ENCODE measurements at places on chromosomes 3 and 15.

- DNase-seq, result peak; percentile 76
Observed at GRCh38 chr15:75578948-75579920, at the start of gene PTPN9. TSS of gene PTPN9 (minus strand) at chr15:75579315. CDS start at chr15:75578776, 539 bp downstream.

GRCh38 chr3:71504250-71505036, 79.1 kb downstream of the FOXP1 start:
- peak; percentile 70 for DNase-seq

GRCh38 chr3:191528589-191528988, 67.6 kb downstream of the PYDC2 start:
- DNase-seq, result no peak

GRCh38 chr3:157261000-157261399, 101.1 kb upstream of the CCNL1 start:
- no peak for DNase-seq

DNA sequence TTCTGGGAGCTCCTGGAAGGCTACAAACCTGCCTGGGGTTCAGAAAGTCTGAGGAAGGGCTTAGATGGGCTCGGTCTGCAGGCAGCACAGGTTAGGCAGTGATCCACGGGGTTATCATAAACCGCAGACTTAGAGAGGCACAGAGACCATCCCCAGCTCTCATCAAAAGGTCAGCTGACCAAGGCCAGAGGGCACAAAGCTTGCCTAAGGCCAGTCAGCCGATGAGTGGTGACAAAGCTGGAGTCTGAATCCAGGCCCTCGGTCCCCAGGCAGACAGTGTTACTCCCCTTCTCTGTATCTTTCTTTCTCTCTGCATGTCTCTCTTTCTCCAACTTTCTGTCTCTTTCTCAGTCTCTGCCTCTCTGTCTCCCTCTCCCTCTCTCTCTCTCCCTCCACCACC, 56.5 kb downstream of the ADCY5 start:
- DNase-seq, result no peak

DNA sequence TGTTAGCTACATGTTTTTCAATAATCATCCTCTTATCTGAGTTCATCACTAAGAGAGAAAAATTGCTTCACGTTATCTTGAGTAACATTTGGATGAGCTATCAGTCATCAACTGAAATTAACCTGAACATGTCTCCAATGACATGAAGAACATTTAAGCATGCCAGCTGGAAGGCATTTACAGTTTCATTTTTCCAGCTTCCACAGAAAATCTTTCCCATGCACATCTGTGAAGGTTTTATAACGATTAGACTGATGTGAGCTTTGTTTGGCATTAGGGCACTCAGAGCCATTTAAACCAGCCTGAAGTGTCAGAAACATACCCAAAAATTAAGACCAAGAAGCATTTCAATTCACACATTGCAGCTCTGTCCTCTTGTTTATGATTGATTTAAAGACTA, 235.8 kb upstream of the ARHGEF26 start:
- DNase-seq, result no peak

GRCh38 chr15:70605606-70606410, 157.6 kb downstream of the UACA start:
- no peak for DNase-seq

DNA sequence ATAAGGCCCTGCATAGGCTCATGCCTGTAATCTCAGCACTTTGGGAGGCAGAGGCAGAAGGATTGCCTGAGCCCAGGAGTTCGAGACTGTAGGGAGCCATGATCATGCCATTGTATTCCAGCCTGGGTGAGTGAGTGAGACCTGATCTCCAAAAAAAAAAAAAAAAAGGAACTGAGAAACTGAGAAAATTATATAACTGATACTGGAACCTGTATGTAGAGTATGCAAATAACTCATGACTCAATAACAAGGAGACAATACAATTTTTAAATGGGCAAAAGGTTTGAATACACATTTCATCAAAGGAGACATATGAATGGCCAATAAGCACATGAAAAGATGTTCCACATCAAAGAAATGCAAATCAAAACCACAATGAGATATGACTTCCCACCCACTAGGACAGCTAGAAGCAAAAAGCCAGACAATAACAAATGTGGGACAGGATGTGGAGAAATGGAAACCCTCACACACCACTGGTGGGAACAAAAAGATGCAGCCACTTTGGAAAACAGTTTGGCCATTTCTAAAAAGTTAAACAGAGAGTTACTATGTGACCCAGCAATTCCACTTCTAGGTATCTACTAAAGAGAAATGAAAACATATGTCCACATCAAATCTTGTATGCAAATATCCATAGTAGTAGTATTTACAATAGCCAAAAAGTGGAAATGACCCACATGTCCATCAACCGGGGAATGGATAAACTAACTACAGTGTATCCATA, 70.7 kb downstream of the IQSEC1 start:
- no peak for DNase-seq

- DNase-seq, result no peak
Observed at GRCh38 chr3:7518026-7518425, 657.1 kb downstream of the GRM7 start.

GRCh38 chr3:156180077-156180476, 59.7 kb downstream of the KCNAB1 start:
- DNase-seq, result no peak

- no peak for DNase-seq
Observed at GRCh38 chr15:22866079-22866478, 27.6 kb downstream of the NIPA2 start.

DNA sequence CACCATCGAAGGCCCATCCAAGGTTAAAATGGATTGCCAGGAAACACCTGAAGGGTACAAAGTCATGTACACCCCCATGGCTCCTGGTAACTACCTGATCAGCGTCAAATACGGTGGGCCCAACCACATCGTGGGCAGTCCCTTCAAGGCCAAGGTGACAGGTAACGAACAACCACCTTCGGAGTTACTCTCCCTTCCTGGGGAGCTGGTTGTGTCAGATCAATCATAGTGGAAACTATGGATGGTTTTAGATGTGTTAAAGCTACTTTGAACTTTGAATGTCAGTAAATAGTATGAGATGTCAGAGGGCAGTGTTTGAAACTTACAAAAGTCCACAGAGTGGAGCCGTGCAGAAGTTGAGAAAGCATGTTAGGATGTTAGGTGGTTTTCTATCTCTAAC, 42.3 kb downstream of the DNASE1L3 start:
- no peak for DNase-seq

- DNase-seq, result no peak
Observed at GRCh38 chr15:93141371-93141794, 52.4 kb upstream of the RGMA start.

- no peak for DNase-seq
Observed at GRCh38 chr3:160906646-160907045, 150.6 kb downstream of the PPM1L start.

DNA sequence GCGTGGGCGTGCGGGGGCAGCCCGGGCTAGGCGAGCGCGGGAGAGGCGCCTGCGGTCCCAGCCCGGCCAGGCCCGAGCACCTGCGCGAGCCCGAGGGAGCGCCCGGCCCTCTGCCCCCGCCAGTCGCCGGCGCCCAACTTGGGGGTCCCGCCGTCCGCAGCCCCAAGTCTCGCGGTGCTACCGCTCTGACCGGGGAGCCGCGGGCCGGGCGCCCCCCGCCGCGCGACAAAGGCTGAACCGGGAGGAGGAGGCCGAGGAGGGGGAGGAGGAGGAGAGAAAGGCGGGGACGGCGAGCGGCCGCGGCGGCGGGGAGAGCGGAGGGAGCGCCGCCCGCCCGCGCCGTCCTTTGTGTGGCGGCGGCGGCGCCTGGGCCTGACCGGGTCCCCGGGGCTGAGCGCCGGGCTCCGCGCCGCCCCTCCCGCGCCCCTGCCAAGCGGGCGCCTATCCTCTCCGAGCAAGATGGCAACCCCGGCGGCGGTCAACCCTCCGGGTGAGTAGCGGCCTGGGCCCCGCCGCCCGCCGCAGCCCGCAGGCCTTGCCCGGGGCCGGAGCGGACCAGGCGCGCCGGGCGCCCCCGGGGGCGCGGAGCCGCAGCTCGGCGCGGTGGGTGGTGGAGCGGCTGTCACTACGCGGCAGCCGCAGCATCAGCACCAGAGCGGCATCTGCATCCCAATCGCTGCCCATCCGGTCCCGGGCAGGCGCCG, at the start of gene ARNT2:
Gene ARNT2, plus strand, starts transcription at position 326 of the 704 bp plus-strand sequence. Its CDS starts 134 bp downstream, at position 460.
- peak; percentile 30 for DNase-seq

GRCh38 chr15:68354268-68354667, 76.7 kb downstream of the FEM1B start:
- no peak for DNase-seq

DNA sequence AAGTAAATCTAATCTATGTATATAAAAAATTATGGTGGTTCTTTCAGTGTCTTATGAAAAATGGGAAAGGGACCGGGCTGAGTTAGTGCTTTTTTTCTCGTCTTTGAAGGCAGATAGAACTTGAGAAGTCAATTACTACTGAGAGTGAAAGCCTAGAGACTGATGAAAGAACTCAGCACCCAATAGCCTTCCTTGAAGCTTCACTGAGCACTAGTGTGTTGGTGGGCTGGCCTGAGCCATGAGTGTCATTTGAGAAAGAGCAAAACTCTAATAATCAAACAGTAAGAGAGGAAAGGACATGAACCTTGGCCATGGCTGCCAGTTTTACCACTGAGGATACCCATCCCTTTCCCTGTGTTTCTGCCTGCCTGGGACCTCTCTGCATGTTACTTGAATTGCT, 428.3 kb upstream of the RASGRP1 start:
- DNase-seq, result no peak

- no peak for DNase-seq
Observed at GRCh38 chr15:48456134-48456533, 124.9 kb downstream of the DUT start.

GRCh38 chr3:30471066-30471465, 135.3 kb upstream of the TGFBR2 start:
- no peak for DNase-seq

GRCh38 chr3:197533927-197534725, 21.6 kb downstream of the BDH1 start:
- no peak for DNase-seq

DNA sequence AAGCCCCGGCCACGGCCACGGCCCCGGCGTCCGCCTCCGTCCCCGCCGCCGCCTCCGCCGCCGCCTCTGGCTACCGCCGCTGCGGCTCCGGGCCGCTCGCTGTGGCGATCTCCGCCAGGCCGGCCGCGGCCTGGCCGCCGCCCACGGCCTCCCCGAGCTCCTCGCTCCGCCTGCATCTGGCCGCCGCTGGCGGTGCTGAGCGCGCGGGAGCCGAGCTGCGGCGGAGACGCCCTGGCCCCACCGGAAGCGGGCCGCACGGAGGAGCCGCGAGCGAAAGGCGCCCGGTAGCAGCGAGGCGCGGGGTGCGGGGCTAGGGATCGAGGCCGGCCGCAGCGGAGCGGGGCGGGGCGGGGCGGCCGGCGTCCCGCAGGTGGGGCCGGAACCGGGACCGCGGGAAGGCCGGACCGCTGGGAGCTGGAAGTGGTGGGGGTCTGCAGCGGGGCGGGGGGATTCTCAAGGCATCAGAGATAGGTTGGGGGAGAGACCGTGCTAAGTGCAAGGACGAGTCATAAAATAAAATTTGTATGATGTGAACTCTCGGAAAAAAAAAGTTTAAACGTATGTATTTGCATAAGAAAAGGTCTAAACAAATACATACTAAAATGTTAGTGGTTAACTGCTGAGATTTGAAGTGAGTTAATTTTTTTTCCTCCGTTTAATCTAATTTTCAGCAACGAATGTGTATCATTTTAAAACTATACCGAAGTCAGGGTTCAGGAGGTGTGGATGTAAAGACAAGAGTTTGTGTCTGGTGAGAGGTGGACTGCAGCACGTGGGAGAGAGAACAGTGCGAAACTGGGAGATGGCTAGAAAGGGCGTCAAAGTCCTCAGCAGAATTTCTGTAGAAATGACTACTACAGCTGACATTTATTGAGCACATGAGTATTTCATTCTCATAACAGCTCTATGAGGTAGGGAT, at the start of gene AVEN:
Gene AVEN, minus strand, starts transcription at position 334 of the 919 bp plus-strand sequence. Its CDS starts 158 bp downstream, at position 176.
- DNase-seq, result no peak

DNA sequence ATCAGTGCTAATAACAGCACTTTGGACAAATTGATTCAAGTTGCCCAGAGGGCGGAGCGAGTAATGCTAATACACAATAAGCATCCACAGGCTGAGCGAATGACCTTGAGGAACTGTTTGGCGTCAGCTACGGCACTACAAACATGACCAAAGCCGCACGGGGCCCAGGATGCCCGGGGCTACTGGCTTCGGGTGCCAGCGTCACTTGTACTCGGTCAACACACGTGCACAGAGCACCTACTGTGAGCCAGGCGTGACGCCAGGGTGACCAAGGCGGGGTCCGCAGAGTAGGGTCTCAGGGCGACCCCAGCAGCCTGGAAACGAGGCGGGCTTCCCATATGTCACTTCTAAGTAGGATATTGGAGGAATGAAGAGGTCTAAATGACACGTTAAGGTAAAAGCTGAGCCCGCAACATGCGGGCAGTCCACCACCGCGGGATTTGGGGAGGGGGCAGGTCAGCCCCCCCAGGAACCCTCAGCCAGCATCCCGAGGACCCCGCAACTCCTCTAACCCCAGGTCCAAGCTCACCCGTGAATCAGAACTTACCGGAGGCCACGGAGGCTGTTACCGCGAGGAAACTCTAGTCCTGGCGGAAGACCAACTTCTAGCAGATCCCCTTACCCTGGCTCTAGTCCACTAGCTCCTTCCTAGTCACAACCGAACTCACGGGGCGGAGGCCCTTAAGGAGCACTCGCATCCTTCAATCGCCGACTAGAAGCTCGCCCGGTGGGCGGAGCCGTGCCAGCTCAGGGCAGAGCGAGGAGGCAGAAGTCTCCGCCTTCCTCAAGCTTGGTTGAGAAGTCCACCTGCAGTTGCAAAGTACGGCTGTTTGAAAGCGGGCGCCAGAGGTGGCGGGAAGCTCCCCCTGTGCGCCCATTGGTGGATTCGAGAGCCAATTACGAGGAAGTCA, at the start of gene CEP152:
Gene CEP152, minus strand, starts transcription at position 656 of the 911 bp plus-strand sequence. CDS start 5,420 bp downstream, outside the sequence.
- peak; percentile 94 for DNase-seq

GRCh38 chr15:74257623-74258022, 21.5 kb downstream of the CCDC33 start:
- no peak for DNase-seq

GRCh38 chr3:151316267-151316991, at the start of gene GPR87:
TSS of gene GPR87 (minus strand) at chr3:151316820. CDS start at chr3:151300100, 16,720 bp downstream.
- no peak for DNase-seq

DNA sequence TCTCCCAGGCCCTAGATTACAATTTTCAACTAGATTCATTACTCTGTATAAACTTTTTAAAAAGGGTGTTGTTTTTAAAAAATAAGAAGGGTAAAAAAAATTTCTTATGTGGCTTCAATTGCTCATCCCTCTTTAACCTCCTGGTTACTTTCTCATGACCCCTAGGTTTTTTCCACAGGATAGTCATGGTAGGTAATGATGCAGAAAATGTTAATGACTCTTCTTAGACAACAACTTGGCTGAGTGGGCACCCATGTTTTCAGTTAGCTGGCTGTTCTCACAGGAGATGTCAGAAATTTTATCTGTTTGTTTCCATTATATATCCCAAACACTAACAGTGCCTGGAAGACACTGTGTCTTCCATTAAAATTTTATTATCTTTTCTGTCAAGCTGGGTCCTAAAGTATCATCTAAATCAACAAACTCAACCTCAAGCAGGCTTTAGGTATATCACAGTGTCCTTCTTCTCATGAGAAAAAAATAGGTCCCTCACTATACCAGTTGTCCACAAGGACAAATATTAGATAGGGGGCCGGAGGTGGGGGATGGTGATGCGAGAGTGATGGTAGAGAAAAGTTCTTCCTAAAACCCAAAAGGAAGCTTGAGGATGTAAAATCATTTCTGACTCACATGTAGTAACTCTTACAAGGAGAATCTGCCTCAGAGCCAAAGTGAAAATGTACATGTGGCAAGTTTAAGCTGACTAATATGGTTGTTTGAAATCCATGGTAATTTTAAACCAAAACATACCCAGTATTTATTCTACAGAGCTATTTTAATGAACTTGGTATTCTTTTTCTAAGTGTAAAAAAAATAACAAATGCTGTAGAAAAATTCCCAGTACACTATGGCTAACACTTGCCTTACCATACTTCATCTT, 43.3 kb downstream of the PLOD2 start:
- no peak for DNase-seq

Data from HTR-8/SVneo (cell line).